Esophagus mucosa (tissue), 1 donor: ENCODE measurements at places on chromosomes 3 and 15.

- ATAC-seq, result no peak
Observed at GRCh38 chr3:14210290-14210688, 31.7 kb downstream of the LSM3 start.

- ATAC-seq, result no peak
Observed at GRCh38 chr15:49247556-49248110, 77.6 kb downstream of the GALK2 start.

DNA sequence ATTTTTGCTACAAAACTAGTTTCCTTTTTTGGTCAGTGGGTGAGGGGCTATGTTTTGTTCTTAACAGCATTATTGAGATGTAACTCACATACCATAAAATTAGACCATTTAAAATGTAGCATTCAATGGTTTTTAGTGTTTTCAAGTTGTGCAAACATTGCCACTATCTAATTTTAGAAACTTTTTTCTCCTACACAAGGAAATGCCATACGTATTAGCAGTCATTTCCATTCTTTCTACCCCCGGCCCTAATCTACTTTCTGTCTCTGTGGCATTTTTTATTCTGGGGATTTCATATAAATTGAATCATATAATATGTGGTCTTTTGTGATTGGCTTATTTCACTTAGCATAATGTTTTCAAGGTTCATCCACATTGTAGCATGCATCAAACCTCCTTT is 55.0 kb upstream of the TIPARP start:
- no peak for ATAC-seq

GRCh38 chr3:47016934-47017435 is 37.5 kb downstream of the NBEAL2 start:
- peak; percentile 26 for ATAC-seq

- no peak for ATAC-seq
Observed at GRCh38 chr15:99604865-99605264, 39.1 kb downstream of the MEF2A start.

DNA sequence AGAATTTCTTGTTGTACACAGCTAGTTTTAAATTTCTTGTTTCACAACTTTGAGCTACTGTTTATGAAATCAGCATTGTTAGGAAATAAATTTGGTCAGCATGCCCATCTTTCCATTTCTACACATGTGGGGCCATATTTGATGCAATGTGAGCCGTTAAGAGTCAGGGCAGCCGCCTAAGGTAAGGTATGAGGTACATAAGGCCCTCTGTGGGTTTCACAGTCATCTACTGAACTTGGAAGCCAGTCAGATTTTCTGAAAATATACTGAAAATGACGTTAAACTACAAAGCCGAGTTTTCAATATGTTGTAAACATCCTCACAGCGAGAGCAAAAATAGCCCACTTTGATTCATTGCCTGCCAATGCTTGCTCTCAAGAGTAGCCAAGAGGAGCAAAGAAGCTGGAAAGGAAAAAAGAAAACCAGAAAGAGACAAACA is 94.7 kb upstream of the PDZRN3 start:
- ATAC-seq, result no peak
